ENCODE measurements at places on chromosomes 7 and 10.
A peak's percentile ranks its signal among the peaks of the same experiment; 100 is the strongest.

DNA sequence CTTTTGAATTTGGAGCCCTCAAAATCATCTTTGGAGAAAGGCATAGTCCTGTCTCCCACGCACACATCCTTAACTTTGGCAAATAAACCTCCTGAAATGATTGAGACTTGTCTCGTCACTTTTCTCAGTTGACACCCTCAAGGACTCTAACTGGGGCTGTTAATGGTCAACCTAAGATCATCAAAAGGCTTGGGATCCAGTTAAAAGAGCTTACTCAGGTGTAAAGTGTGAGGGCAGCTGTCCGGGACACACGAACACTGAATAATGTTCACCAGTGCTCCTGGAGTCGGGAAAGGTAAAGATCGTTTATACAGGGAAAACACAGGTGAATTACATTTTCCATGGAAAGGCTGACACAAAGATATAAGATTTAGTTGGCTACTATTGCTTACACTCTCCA, 84.7 kb downstream of the PAXIP1 start:
- no peak for DNase-seq

- no peak for DNase-seq
Observed at GRCh38 chr7:141590666-141591065, 39.5 kb downstream of the AGK start.

DNA sequence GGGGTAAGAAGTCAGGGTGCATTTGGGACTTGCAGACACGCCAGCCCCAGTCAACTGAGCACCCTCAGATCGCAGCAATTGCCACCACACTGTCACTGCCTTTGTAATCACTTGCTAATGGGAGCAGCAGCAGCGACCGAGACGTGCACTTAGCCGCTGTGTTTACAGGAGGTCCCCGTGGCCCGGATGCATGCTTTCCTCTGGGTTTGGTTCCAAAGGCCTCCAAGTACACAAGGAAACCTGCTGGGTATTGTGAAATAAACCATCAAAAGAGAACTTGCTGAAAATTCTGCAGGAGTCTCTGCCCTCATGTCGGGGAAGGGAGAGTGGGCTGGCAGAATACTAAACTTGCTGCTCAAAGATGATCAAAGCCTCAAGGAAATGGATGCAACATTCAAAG, 341.7 kb downstream of the DNAJB6 start:
- DNase-seq: no peak

GRCh38 chr7:135508883-135509588, 866 bp downstream of the CNOT4 start:
- DNase-seq: no peak

GRCh38 chr10:1362589-1363445, 306.6 kb downstream of the WDR37 start:
- DNase-seq: no peak

DNA sequence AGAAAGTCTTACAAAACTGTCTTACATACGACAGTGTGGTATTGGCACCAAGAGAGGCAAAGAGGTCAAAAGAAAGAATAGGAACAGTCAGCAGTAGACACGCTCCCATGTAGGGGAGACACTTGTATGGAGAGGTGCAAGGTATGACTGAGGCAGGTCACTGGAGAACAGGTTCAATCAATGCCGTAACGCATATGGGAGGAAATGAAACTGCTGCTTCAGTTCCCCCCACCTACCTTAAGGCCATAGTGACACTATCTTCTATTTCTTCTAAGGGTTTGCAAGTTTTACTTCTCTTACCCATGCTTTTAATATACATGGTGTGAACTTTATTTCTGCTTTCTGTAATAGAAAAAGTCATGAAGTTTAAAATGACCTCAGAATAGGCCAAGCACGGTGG, 5.5 kb upstream of the PITRM1 start:
- DNase-seq: no peak

DNA sequence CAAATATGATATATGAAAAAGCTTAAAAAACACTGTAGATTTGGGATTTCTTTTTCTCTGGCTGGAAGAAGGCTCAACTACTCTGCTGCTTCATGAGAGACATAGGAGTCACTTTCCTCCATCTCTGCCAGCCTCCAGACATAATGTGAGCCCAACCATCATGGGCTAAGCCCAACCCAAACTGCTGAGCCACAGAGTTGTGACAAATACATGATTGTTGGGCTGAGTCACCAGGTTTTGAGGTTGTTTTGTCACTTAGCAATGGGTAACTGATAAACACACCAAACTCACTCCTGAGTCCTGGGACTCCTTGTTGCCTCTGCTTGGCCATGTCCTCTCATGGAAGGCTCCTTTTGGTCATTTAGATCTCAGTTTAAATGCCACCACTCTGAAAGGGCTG, 381.8 kb upstream of the FZD8 start:
- no peak for DNase-seq

DNA sequence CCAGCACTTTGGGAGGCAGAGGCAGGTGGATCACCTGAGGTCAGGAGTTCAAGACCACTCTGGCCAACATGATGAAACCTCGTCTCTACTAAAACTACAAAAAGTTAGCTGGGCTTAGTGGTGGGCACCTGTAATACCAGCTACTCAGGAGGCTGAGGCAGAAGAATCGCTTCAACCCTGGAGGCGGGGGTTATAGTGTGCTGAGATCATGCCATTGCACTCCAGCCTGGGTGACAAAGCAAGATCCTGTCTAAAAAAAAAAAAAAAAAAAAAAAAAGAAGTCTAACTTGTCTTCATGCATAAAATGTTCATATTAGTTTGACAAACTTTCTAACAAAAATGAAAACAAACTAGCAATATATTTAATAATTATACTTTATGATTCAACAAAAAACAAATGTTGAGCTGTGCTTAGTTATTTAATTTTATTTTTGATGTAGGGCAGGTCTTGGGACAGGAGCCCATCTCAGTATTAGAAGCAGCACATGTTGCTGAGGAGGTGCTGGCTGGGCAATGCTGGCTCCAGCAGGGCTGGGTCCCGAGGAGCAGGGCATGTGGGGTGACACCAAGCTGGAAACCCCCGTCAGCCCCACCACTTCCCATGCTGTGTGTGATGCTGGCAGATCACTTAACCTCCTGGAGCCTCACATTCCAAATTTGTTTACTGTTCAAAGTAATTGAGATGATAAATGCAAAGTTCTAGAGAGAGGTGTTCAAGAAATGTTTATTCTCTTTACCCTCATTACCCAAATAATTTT, 335.3 kb upstream of the KLF6 start:
- no peak for DNase-seq

DNA sequence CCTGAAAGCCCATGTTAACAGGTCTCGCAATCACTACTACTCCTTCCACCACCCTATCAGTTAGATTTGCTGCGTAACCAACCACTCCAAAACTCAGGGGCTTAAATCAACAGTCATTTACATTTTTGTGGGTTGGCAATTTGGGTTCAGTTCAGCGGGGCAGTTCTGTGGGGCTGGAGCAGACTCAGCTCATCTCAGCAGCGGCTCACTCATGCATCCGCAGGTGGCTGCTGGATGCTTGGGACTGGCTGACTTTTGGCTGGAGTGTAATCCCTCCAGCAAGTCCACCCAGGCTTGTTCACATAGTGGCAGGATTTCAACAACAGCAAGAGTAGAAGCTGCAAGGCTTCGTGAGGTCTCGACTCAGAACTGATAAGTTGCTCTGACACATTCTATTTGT, 79.2 kb downstream of the NEUROD6 start:
- no peak for DNase-seq

GRCh38 chr7:134034652-134035051, 92.5 kb upstream of the LRGUK start:
- DNase-seq: no peak

DNA sequence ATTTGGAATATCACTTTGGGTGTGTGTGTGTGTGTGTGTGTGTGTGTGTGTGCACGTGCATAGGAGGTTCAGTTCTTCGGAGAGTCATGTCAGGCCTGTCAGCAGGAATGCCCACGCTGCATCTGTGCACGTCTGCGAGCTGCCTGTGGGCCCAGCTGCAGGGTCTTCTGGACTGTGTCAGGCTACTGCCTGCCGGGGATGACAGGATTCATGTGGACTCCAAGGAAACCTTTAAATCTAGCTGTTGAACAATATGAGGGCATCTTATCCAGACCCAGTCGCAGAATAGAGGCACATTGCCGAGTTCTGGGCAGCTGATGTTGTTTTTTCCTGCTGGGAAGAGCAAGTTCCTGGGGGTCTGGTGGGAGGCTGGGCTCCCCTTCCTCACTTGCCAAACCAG, 19.0 kb downstream of the AQP1 start:
- DNase-seq: no peak

DNA sequence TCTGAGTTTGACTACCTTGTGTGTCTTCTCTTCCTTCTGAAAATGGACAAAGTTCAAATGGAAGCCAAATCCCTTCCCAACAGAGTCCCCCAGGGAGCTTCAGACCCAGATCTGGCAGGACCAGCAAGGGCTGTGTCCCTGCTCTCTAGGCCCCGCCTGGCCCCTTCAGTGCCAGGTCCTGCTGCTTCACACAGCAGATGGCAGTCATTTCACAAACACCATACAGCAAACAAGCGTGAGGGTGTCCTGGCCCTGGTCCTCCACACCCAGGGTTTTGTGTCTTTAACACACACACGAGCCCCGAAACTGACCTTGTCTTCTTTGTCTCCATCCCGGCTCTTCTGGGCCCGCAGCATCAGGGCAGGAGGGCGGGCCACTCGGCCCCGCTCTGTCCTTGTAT, 145.0 kb downstream of the TCERG1L start:
- no peak for DNase-seq

DNA sequence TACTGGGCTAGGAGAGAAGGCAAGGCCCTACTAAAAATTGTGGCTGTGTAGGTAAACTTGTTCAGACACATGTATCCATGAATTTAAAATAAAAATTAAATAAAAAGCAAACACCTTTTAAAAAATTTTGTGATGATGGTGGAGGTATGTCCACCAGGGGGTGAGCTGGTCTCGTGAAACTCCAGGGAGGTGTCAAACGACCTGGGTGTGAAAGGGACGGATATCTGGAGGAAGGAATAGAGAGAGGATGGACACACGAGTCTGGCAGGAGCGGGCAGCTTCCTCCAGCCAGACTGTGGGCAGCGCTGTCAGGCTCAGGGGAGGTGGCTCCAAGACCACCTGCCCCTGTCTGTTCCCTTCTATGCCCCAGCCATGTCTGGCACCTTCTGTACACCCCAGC, 34.8 kb upstream of the DMBT1 start:
- no peak for DNase-seq

GRCh38 chr10:124612611-124613498, 131.3 kb downstream of the FAM53B start:
- DNase-seq: no peak

DNA sequence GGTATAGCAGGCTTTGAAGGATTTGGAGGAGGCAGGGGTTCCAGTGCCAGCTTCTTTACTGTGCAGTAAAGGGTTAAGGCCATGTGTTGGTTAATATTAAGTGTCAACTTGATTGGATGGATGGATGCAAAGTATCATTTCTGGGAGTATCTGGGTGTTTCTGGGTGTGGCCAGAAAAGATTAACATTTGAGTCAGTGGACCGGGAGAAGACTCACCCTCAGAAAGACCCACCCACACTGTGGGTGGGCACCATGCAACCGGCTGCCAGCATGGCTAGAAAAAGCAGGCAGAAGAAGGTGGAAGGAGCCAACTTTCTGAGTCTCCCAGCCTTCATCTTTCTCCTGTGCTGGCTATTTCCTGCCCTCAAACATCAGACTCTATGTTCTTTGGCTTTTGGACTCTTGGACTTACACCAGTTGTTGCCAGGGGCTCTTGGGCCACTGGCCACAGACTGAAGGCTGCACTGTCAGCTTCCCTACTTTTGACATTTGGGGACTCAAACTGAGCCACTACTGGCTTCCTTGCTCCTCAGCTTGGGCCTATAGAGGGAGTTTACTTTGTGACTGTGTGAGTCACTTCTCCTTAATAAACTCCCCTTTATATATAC, 6.8 kb upstream of the TRUB1 start:
- DNase-seq: no peak

- no peak for DNase-seq
Observed at GRCh38 chr7:158364451-158364850, 223.2 kb downstream of the PTPRN2 start.

DNA sequence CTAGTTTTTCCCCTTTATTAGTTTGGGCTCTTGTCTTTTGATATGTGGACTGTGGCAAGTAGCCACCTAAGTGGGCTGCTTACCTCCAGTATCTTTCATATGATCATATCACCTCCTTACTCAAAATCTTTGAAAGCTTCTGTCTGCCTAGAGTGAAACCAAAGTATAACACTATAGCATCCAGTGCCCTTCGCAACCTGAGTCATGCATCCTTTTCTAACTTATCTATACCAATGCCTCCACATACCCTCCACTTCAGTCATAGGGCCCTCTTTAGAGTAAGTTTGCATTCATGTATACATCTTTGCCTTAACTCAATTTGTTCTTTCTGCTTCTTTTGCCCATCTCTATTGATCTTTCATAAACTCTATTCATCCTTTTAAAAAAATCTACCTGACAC, 15.7 kb upstream of the MACC1 start:
- DNase-seq: no peak

- no peak for DNase-seq
Observed at GRCh38 chr7:134954197-134955082, 31.9 kb upstream of the AGBL3 start.

DNA sequence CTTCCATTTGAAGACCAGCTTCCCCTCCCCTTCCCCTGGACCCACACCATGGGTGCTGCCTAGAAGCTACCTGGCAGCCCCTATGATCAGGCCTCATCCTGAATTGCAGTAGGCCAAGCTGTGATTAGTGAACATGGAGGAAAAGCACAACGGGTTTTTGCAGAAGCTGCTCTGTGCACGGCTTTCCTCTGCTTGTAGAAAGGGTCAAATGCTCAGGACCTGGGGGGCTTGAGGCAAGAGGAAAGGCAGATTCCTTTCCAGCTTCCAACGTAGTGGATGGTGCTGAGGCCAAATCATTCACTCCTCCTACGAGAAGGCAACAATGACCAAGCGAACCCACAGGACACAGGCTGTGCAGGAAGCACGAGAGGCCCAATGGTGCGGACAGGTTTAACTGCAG, 410.3 kb upstream of the SHH start:
- peak; percentile 21 for DNase-seq

DNA sequence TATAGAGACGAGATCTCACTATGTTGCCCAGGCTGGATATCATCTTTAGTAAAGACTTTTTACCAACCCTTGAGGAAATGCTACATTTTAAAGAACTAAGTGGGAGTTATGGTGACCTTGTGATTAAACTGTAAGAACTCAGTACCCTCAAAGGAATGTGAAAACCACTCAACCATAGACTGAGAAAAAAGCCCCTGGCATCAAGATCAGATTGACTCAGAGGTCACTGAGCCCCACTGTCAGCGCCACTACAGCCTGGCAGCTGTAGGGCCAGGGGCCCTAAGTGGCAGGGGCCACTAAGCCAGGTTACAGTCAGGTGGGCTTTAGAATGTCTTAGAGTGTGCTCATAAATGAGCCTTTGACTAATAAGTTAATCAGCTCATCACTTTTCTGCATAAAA, 55.9 kb downstream of the APBB1IP start:
- DNase-seq: no peak

DNA sequence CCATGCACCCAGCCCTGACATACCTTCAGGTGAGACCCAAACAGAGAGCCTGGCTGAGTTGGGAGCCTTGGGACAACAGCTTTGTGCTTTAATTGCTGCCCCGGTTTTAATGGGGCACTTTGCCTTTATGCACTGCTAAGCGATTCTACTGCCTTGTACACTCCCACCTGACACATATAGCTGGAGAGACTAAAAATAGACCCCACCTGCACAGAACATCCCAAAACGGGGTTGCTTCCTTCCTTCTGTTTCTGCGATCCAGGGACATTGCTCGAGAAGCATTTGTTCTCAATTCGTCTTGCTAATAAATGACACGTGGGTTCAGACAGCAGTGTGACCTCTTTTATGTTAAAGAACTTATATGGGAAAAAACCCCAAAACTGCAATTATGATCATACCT, 258.8 kb upstream of the MYO3A start:
- no peak for DNase-seq

GRCh38 chr7:106448992-106449859, 164.4 kb upstream of the NAMPT start:
- DNase-seq: no peak

Data from mesothelial cell of epicardium (in vitro differentiated cells).